PC-9 (cell line): ENCODE measurements at places on chromosomes 16 and 17.

- peak; percentile 77 for DNase-seq
Measured at GRCh38 chr16:3938843-3939624, 58.5 kb upstream of the CREBBP start.

DNA sequence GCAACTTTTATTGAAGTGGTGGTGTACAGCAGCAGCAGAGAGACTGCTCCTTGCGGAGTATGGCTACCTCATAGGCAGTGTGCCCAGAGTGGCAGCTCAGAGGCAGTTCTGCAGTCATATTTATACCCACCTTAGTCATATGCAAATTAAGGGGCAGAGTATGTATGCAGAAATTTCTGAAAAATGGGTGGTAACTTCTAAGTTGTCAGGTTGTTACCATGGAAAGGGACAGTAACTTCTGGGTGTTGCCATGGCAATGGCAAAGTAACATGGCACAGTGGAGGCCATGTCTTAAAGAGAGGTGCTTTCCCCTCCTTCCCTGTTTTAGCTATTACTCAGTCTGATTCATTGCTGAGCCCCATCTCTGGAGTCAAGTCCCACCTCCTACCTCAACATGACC lies 53.4 kb downstream of the MEOX1 start:
- DNase-seq: no peak

DNA sequence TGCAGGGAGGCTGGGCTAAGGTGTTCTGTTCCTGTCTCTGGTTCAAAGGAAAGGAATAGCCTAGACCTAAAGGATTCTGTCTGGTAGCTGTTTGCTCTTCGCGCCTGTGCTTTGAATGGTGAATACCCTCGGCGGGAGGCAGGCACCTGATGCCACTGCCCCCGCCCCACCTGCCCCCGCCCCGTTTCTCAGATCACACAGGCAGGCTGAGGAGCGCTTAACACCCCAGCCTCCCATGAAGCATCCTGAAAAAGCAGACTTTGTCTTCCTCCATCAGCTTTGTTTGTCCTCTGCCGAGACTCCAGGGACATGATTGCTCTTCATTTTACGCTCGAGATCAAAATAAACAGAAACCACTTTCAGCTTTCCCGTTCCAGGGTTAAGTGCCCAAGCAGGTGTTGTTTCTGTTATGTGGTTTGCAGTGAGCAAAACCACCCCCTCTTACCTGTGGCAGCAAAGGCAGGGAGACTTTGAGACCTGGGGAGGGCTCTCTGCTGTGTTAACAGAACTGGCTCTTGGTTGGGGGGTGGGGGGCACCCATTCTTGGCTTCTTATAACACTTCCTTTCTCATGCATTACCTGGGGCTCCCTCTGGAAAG lies 452.1 kb downstream of the WWOX start:
- no peak for DNase-seq

DNA sequence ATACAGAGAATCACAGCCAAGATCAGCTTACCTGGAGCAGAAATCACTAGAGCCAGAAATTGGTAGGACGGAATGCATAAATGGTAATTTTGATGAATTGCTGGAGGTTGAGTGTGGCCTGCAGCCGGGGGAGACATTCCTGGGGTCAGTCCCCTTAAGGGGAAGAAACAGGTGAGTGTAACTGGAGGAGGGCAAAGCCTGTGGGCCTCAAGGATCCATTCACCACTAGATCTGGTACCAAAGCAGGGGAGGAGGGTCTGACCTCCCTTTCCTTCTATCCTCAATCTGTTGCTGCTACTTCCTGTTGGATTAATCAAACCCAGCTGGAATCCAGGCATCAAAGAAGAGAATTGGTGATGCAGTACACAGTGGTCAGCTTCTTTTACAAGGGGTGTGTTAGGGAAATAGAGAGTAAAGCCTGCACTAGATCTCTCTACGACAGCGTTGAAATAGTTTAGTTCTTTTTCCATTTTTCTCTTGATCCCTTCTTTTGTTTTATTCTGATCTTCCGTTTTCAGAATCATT lies 8.6 kb upstream of the ABCA9 start:
- DNase-seq: no peak
